ENCODE measurements at places on chromosomes 1 and 21. TPM values are rescaled to one million over a fixed set of nuclear protein-coding genes. Genes with fewer than 3 reads are reported as not detected.

DNA sequence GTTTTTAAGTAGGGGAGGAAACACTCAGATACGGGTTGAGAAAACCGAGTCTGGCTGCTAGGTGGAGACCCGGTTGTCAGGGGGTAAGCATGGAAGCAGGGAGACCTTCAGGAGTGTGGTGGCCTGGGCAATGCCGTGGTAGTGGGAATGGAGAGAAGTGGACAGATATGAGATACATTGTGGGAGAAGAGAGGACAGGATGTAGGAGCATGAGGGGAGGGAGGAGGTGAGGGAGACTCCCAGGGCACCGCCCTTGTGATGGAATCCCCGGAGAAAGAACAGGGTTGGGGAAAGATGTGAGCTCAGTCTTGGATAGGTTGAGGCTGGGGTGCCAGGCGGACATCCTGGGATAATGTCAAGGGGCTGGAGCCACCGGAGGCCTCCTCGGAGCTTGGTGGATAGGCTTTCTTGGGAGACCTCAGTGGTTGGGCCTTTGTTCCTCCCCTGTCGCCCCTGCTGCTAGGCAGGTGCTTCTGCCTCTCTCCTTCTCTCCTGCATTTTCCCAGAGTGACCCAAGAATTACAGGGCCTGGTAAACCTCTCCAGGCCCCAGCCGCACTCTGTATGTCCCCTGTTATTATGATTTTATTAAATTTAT lies 21.3 kb downstream of the ZNF362 start:
- no peak for DNase-seq

DNA sequence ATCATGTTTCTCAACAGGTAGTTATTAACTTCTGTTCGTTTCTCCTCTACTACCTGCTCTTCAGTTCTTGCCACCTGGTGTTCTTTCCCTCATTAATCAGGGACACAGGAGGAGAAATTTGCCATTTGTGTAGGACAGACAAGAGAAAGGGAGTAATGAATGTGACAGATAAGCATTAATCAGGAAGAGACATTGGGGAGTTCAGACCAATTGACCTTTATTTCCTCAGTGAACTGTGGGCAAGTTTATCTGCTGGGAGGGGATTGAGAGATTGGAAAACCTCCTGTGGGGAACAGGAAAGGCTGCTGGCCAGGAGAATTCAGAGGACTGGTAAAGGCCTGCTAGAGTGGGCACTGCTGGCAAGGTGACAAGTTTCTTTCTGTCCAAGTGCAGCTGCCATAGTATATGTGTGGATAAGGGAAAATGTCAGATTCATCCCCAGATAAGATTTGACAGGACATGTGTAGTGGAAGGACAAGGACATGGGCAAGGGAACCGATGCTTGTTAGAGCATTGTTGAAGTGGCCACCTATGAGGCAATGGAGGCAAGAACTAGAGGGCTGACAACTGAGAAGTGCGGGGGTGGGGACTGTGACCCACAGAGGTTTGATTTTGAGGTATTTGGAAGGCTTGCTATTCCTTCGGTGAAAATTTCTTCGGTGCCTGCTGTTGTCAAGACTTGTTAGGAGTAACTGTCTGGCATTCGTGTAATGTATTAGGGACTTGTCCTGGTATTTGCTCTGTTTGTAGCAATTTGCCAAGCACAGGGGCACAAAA lies 12.6 kb downstream of the SZT2 start:
- DNase-seq, result no peak

DNA sequence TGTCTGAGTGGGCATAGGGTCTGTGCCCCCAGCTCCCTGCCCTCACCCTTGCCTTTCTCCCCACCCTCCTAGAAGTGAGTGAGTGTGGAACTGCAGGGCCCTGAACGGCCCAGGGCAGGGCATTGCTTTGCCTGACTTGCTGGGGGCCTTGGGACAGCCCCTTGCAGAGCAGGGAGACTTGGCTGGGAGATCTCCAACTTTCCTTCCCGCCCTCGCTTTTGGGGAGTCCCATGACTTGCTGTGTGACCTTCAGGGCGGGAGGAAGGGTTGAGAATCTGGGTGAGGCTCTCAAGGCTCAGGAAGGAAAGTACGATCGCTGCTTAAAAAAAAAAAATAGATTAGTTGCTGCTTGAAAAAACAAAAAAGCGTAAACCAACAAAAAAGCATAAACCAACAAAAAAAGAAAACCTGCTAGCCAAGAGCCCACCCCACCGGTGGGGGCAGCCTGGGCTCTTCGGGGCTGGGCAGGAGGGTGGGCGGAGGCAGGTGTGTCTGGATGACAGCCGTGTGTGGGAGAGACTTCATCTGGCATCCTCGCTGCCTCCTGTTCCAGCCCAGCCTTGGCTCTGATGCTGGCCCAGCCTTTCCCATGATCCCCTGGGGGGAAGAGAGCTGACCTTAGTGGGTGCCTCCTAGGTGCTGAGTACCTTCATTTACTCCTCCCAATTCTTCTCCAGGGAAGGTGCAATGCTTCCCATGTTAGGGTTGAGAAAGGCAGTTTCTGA lies 6.5 kb downstream of the NBL1 start:
- no peak for DNase-seq

DNA sequence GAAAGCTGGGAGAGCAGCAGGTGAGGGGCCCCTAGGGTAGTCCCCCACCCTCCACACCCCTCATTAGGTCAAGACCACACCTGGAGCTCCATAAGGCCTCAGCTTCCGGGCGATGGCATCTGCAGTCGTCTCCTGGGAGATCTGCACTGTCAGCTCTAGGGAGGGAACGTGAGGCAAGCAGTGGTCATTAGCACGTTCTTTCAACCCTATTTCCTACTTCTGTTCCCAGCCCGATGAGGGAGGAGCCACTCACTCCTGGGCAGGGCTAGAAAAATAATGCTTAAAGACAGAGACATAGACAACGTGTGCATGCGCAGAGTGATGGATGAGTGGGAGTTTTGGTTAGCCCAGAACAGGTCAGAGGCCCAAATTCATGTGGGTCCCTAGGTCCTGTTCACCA lies 9.7 kb downstream of the KDF1 start:
- no peak for DNase-seq

SEC16B gene
- total RNA-seq, result 7.7 TPM

SMG5 gene
- 53.7 TPM for total RNA-seq
